ENCODE measurements at places on chromosomes 11 and 22.

- DNase-seq: no peak
Observed at GRCh38 chr11:118151431-118151830, 1.2 kb downstream of the SCN4B start.

GRCh38 chr22:47561115-47561675 is 798.7 kb downstream of the TBC1D22A start:
- DNase-seq: no peak

DNA sequence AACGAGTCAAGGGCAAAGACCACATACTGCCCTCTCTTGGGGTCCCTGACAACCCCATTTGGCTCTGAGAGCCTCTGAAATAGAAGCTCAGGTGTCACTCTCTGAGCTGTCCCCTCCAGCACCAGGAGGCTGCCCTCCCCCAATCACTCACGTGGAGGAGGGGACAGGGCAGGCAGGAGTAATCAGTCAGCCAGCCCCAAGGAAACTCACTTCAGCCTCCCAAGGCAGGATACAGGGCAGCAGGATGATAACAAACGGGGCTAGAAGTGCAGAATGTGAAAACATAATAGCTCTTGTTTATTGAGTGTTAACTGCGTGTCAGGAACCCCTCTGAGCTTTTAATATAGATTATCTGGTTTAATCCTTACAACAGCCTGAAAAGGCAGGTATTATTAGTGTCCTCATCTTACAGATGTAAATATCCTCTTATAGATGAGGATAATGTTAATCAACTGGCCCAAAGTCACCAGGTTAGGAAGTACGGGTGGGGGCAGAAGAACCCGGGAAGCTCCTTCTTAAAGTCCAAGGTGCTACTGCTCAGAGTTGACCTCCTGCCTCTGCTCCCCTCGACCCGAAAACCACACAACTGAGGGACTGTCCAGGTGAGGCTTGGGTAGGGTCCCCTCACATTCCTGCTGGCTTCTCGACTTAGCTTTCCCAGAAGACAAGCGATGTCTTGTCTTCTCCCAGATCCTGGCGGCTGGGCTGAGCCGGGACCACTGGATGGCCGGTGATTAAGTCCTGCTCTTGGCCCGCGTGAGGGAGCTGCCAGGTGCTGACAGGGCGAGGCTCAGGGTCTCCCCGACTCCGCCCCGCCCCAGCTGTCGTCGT is 2.7 kb downstream of the CHRM4 start:
- no peak for DNase-seq

DNA sequence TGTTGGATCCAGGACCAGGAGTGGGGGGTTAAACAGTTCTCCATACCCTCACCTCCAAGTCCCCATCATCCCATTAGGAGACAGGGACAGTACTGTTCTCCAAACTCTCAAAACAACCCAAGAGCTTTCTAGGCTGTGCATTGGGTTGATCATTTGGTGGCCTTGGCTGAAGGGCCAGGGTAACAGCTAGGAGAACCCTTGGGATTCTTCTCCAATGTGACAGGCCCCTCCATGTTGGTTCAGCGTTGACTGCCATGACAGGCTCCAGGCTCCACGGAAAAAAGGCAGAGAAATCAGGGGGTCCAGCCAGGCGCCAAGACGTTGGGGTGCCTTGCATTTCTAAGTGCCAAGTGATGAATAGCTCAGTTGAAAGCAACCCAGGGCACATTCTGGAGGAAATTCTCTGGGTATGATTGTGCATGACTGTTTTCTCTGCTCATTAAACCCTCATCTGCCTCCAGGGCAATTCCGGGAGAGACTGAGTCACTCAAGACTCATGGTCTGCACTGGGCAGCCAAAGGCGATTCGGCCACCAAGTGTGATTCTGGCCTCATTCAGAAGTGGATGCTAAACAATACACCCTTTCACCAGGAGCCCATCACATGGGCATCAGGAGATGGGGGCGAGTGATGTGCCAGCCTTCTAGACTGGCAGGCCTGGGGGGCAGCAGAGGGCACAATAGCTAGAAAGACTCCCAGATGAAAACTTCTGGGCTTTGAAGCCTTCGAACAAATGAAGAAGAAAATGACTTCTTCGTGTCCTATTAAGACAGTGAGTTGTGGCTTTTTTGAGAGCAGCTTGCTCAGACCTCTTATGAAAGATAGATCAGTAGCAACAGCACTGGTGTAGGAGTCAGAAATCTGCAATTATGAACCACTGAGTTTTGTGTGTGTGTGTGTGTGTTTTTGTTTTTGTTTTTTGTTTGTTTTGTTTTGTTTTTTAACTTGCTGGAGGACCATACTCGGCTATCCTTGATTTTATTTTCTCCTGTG is 27.7 kb downstream of the CD44 start:
- peak; percentile 99 for DNase-seq
